ENCODE measurements at places on chromosomes 12 and 14.

DNA sequence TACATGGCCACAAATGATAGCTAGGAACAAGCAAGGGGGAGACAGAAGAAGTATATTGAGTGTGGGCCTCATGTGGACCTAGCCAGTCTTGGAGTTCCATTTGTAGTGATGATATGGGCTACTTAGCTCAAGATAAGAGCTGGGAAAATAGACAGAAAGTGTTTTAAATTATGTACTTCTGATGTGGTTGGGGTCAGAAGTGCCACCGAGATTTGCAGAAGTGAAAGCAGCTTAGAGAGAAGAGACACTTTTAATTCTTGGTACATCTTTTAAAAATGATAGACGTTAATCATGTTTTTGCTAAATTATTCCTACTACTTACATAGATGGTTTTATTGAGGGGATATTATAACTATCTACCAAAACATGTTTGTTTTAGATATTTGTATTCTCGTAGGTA is 198.3 kb upstream of the PDZRN4 start:
- no peak for DNase-seq

- DNase-seq, result no peak
Measured at GRCh38 chr14:76486251-76486743, 110.4 kb downstream of the ESRRB start.

GRCh38 chr14:24941719-24942118 is 108.2 kb downstream of the STXBP6 start:
- no peak for DNase-seq

DNA sequence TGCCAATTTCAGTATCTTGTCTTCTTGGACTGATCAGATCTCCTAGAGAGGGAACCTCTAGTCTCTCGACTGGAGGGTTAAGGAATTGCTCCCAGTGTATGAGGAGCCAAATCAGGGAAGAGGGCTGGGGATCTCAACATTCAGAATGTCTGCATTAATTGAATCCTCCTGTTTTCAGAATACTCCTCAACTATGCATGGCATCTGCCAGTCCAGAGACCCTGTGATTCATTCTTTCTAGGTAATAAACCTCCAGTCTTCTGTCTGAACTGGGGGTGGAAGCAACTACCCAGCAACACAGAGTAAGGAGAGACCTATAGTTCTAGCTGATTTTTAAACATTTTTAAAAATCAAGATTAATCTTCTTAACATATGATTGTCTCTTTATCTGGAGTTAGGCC is 92.7 kb downstream of the AKAP6 start:
- DNase-seq, result no peak

- DNase-seq, result no peak
Measured at GRCh38 chr14:74508292-74508731, 14.7 kb downstream of the ISCA2 start.

- no peak for DNase-seq
Measured at GRCh38 chr12:50981319-50982239, 29.2 kb downstream of the HIGD1C start.

- DNase-seq, result no peak
Measured at GRCh38 chr12:52969828-52970569, 21.1 kb downstream of the KRT18 start.

- DNase-seq, result peak; percentile 13
Measured at GRCh38 chr14:100610511-100611217, 23.4 kb upstream of the BEGAIN start.

DNA sequence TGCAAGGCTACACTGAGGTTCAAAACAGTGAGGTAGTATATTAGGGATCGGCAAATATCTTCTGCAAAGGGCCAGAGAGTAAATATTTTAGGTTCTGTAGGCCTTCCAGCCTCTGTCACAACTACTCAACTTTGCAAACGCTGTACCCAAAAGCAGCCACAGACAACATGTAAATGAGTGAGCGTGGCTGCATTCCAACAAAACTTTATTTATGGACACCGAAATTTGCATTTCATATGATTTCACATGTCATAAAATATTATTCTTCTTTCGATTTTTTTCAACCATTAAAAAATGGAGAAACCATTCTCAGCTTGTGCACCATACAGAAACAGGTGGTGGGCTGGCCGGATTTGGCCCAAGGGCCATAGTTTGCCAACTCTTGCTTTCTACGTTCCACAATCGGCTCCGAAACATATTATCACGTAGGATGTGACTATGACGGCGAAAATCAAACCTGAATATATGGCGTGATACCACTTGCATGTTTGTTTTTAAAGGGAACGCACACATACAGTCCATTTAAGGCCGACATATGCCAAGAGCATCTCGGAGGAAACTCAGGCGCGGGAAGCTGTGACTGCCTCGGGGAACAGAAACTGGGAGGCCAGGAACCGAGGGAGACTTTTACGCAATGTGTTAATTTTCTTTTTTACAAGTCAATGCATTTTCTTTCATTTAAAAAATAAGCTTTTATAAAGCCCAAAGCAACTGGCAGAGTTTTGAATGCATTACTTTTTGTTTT is 7.1 kb downstream of the NCOR2 start:
- DNase-seq, result no peak

DNA sequence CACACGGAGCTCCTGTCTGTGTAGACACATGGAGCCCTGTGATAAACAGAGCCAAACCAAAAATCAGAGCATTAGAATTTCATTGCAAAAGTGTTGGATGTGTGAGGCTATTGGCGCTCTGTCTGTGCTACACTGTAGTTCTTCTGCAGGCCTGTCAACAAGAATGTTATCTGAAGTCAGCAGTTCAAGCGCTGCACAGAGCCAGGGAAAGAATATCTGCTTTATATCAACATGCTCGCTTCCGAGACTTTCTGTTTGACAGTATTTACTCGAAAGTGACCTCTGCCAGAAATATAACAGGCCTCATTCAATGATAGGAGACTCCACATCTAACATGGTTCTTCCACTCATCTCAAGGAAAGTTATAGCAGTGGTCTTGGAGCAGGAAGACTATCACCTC is 118.3 kb downstream of the CCER1 start:
- DNase-seq, result no peak

GRCh38 chr14:72673179-72673578 is 220.7 kb downstream of the DPF3 start:
- DNase-seq, result no peak

GRCh38 chr14:68962681-68963080 is 16.4 kb downstream of the ACTN1 start:
- no peak for DNase-seq

All from astrocyte of the spinal cord (primary cell).